ENCODE measurements at places on chromosomes 6 and 20. TPM values are rescaled to one million over a fixed set of nuclear protein-coding genes. Genes with fewer than 3 reads are reported as not detected.
A peak's percentile ranks its signal among the peaks of the same experiment; 100 is the strongest.

GRCh38 chr6:37916675-37917074 lies 97.1 kb downstream of the ZFAND3 start:
- peaks cover 3% of the 10 kb centered on the region for H3K36me3 ChIP-seq
- no peak overlapping the region for H3K27ac ChIP-seq
- H3K4me3 ChIP-seq: no peak overlapping the region
- no peak for DNase-seq
- H3K27me3 ChIP-seq: no peaks in the 10 kb centered on the region
- peaks cover 1% of the 10 kb centered on the region for H3K4me1 ChIP-seq

DNA sequence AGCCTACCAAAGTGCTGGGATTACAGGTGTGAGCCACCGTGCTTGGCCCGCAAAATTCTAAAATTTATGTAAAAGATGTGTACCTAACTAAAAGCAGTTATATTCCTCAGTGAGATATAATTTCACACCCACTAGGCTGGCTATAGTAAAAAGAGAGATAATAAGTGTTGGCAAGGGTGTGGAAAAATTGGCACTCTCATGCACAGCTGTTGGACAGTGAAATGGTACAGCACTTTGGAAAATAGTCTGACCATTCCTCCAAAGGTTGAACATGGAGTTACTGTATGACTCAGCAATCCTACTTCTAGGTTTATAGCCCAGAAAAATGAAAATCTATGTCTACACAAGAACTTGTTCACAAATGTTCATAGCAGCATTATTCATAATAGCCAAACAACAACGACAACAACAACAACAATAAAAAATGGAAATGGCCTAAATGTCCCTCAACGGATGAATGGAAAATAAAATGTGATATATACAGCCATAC lies 13.9 kb downstream of the C6orf15 start:
- H3K27ac ChIP-seq: no peak overlapping the region
- H3K27me3 ChIP-seq: peaks cover 8% of the 10 kb centered on the region
- H3K36me3 ChIP-seq: no peaks in the 10 kb centered on the region
- no peak overlapping the region for H3K4me3 ChIP-seq

- DNase-seq: no peak
- no peak overlapping the region for H3K27ac ChIP-seq
- H3K4me1 ChIP-seq: peaks cover 41% of the 10 kb centered on the region
- no peaks in the 10 kb centered on the region for H3K27me3 ChIP-seq
- no peak overlapping the region for H3K4me3 ChIP-seq
Observed at GRCh38 chr6:122404444-122404843, 5.0 kb downstream of the HSF2 start.

- H3K36me3 ChIP-seq: no peaks in the 10 kb centered on the region
- no peak overlapping the region for H3K27ac ChIP-seq
- H3K4me3 ChIP-seq: no peak overlapping the region
- H3K4me1 ChIP-seq: peaks cover 7% of the 10 kb centered on the region
Observed at GRCh38 chr6:16799279-16800193, 38.3 kb upstream of the ATXN1 start.

GRCh38 chr6:148727104-148727503 lies 19.7 kb upstream of the UST start:
- peaks cover 25% of the 10 kb centered on the region for H3K27me3 ChIP-seq
- no peak overlapping the region for H3K27ac ChIP-seq
- no peak overlapping the region for H3K4me3 ChIP-seq
- no peaks in the 10 kb centered on the region for H3K4me1 ChIP-seq
- no peaks in the 10 kb centered on the region for H3K36me3 ChIP-seq
- DNase-seq: no peak

DNA sequence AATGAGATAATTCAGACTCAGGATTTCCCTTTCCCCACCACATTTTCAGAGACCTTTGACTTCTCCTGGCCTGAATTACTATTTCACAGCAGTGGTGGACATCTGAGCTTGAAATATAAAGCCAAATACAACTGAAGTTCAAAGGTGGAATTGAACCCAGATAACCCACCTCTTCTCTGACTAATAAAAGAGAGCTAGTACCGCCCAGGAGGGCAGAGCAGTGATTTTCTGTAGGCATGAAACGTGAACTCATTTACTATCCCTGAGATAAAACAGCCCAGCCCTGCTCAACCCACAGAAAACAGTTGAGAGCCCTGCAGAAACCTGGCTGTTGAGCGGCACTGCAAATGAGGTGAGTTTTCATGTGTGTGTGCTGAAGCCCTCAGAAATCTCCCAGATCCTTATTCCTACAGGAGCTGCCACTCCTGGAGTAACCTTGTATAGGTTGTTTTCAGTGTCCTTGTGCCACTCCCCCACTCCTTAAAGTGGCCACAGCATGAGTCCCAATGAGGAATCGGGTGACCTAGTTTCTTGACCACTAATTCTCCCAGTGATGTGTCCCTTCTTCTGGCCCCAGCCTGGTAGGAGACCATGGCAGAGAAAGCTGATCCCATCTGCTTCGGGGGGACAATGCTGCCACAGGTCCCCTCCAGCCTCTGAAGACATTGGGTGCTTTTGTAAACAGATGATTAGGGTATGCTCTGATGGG lies 99.2 kb downstream of the NOL4L start:
- no peaks in the 10 kb centered on the region for H3K36me3 ChIP-seq
- no peak overlapping the region for H3K4me3 ChIP-seq
- no peak for DNase-seq
- H3K4me1 ChIP-seq: peaks cover 21% of the 10 kb centered on the region
- H3K27ac ChIP-seq: peak overlapping the region; percentile 86
- H3K27me3 ChIP-seq: no peaks in the 10 kb centered on the region

DNA sequence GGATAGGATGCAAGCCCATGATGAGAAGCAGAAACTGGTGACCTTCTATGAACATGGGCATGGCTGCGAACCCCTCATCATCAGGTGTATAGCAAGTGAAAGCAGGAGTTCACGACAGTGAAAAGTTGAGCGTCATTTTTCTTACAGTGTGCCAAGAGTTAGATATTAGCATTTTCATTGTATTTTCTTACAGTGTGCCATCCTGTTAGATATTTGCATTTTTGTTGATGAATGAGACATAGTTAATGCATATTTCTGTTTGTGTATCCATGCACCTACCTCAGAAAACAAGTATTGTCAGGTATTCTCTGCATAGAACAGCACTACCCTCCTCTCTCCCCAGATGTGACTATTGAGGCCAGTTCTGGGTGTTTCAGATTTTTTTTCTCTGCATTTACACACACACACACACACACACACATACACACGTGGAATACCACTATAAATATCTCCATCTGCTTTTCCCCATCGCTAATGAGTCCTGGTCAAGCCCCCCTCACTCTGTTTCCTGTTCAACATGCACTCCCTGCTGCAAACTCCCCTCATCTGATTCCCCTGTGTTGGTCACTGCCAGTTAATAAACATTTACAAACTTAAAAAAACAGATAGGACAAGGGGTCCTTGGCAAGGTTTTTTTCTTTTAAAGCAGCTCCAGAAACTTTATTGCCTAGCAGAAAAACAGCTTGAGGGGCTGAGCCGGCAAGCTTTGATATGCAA lies 41.7 kb downstream of the PLN start:
- no peak for DNase-seq
- no peak overlapping the region for H3K27ac ChIP-seq

GRCh38 chr6:74976701-74977100 lies 229.2 kb downstream of the COL12A1 start:
- no peaks in the 10 kb centered on the region for H3K36me3 ChIP-seq
- no peaks in the 10 kb centered on the region for H3K27me3 ChIP-seq
- no peak for DNase-seq
- no peak overlapping the region for H3K27ac ChIP-seq
- no peaks in the 10 kb centered on the region for H3K4me1 ChIP-seq
- no peak overlapping the region for H3K4me3 ChIP-seq

GRCh38 chr6:109340811-109341210 lies 41.5 kb downstream of the CD164 start:
- no peaks in the 10 kb centered on the region for H3K4me1 ChIP-seq
- H3K36me3 ChIP-seq: no peaks in the 10 kb centered on the region
- no peak for DNase-seq
- H3K4me3 ChIP-seq: no peak overlapping the region

The MATN4 gene
- total RNA-seq: 1.5 TPM

The ABCC10 gene
- total RNA-seq: 46.8 TPM

The C4A gene
- 5.7 TPM for total RNA-seq

The GABRR1 gene
- not detected for total RNA-seq

The DPPA5 gene
- total RNA-seq: not detected
